CD4-positive, CD25-positive, alpha-beta regulatory T cell (primary cell): ENCODE measurements at places on chromosomes 2 and 18. TPM values are rescaled to one million over a fixed set of nuclear protein-coding genes. Genes with fewer than 3 reads are reported as not detected.

ATP8B1 gene
- total RNA-seq = not detected

LPIN1 gene
- 94.9 TPM for total RNA-seq

APCDD1 gene
- total RNA-seq = not detected

NDC80 gene
- total RNA-seq = 20.3 TPM

HOXD3 gene
- total RNA-seq = not detected

YIPF4 gene
- 29.2 TPM for total RNA-seq

ADGRF3 gene
- 1.8 TPM for total RNA-seq

NEU4 gene
- total RNA-seq = 3.8 TPM

FEV gene
- total RNA-seq = not detected

NOSTRIN gene
- total RNA-seq = not detected

ADD2 gene
- total RNA-seq = 0.67 TPM

ABHD1 gene
- 0.89 TPM for total RNA-seq

CPO gene
- not detected for total RNA-seq

ZC3H6 gene
- 18.7 TPM for total RNA-seq

KCNG2 gene
- total RNA-seq = not detected

DNA sequence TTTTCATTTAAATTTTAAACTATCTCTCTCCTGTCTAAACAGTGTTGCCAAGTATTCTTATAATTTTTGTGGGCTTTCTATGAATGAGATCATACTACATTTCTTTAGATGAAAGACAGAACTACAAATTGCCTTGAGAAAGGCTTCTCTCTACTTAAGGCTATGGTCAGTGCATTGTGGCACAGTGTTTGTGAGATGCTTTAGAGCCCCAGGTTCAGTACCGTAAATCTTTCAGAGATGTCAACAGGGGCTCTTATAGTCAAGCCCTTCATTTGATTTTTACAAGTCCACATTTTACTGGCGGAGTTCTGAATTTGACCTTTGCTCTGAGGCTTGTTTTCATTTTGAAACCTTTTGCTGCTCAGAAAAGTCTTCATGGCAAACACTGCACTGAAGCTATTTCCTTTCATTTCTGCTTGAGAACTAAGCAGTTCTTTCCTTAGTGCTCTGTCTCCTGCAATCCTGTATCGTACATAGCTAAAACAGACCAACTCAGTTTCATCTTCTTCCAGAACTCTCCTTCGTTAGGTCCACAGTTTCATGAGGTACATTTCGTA lies 175.2 kb downstream of the NYAP2 start:
- no peak for DNase-seq

DNA sequence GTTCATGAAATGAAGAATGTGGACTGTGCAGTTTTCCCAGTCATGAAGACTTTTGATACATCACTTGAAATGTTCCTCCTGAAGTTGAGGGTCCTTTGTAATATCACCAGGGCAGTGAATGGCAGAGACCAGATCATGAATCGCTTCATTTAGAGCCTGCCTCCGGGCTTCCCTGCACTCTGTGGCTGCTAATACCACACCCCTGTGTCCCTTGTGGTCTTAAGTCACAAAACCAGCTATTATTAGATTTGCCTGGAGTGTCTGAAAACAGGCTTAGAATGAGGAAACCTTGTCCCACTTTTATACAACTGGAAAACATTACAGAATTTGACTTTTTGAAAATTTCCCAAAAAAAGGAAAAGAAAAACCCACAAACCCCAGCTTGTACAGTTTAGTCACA lies 147.9 kb downstream of the MGAT5 start:
- no peak for DNase-seq

- DNase-seq = no peak
Observed at GRCh38 chr2:130911996-130912395, 75.3 kb downstream of the ARHGEF4 start.

- no peak for DNase-seq
Observed at GRCh38 chr18:60027397-60027796, 127.6 kb downstream of the PMAIP1 start.

DNA sequence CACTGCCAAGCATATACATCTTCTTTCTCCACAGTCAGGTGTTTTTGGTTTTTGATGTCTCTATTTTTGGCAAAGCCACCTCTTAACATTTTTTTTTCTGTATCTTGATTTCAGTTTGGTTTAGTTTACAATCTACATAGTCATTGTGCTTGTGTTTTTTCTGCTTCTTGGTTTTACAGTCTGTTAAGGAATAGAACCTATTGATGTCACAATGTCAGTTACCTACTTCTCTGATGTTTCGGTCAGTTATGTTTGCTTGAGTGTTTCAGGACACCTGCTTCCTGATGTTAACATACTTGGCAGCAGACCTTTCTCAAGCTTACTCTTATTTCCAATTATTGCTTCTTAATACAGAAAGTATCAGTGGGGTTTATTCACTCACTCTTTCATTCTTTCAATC lies 253.3 kb downstream of the SPAG16 start:
- no peak for DNase-seq

GRCh38 chr2:240235811-240236210 lies 95.4 kb upstream of the OTOS start:
- no peak for DNase-seq

GRCh38 chr18:13544953-13545352 lies 181.4 kb downstream of the FAM210A start:
- DNase-seq = no peak

DNA sequence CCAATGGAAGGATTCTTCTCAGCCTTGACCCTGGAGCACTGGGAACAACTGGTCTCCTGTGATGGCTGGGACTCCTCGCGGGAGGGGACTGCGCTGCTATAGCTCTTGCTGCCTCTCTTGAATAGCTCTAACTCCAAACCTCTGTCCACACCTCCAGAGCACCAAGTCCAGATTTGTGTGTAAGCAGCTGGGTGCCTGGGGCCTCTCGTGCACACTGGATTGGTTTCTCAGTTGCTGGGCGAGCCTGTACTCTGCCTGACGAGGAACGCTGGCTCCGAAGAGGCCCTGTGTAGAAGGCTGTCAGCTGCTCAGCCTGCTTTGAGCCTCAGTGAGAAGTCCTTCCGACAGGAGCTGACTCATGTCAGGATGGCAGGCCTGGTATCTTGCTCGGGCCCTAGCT lies 28.8 kb downstream of the LIPG start:
- DNase-seq = no peak

- DNase-seq = no peak
Observed at GRCh38 chr2:190490502-190490901, 44.0 kb downstream of the NEMP2 start.

- no peak for DNase-seq
Observed at GRCh38 chr2:11563784-11564666, 30.2 kb downstream of the GREB1 start.

- no peak for DNase-seq
Observed at GRCh38 chr2:102967451-102967850, 205.6 kb downstream of the TMEM182 start.

DNA sequence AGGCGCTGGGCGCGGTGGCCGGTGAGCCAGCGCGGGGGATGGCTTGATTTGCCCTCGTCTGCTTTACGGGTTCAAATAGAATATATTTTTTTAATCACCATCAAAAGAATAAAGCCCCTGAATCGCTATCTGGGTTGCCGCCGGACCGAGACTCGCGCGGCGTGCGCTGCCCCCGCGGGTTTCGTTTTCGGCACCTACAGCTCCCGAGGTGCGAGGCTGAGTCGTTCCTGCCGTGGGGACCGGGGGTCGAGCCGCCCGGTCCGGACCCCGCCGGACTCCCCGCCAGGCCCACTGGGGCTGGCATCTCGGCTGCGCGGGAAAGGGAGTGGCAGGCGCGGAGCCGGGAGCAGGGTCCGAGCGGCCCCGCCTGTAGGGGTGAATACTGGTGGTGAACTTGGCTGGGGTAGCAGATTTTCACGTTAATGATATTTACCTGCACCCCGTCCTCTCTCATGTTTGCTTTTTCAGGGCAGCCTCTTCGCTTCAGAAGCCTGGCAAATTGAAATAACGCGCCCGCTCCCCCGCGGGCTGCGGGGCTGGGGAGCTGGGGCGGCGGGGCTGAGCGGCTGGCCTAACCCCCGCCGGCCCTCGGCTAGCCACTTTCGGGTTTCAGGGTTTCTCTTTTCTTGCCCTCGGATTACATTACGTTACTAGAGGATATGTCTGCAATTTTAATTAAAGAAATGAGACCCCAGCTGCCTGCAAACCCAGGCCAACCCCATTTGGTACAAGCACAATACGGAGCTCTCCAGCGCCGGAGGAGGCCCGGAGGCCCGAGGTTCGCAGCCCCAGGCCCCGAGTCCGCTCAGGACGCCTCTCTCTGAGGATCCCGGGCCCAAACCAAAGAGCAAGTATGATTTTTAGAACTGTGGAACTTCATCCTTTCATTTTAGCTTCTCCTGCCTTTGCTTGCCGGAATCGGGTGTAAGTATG lies 1.7 kb upstream of the CELF4 start:
- no peak for DNase-seq

DNA sequence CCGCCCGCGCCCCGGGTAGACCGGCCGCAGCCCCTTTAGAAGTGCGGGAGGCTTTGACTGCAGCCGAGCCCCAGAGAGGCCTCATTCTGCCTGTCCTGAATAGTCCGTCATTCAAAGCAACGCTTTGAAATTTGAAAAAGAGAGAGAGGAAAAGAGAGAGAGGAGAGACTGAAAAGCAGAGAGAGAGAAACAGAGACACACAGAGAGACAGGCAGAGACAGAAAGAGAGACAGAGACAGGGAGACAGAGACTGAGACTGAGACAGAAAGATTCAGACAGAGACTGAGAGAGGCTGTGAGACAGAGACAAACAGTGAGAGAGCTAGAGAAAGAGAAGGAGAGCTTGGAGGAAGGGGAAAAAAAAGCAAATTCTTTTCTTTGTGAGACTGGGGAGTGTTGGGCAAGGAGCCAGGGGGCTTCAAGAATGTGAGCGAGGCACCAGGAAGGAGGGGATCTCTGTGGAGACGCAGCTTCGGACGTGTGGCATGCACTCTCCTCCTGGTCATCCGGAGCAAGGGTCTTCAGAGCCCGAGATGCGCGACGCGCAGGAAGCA lies 73.1 kb downstream of the MYCN start:
- no peak for DNase-seq

DNA sequence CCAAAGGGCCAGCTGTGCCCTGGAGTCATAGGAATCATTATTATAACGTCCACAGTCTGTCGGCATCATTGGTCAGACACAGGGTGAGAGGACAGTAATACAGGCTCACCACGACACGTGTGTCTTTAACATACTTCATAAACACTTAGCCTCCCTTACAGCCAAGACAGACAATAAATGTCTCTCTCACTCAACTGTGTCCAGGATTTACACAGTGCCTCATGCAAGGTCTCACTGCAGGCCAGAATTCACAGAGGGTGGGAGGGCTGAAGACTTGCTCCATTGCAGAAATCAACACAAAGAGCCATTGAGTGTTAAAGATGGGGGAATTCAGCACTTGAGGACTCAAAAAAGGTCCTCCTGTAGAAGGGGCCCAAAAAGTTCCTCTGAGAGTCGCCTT lies 210.5 kb downstream of the BCL2 start:
- no peak for DNase-seq

DNA sequence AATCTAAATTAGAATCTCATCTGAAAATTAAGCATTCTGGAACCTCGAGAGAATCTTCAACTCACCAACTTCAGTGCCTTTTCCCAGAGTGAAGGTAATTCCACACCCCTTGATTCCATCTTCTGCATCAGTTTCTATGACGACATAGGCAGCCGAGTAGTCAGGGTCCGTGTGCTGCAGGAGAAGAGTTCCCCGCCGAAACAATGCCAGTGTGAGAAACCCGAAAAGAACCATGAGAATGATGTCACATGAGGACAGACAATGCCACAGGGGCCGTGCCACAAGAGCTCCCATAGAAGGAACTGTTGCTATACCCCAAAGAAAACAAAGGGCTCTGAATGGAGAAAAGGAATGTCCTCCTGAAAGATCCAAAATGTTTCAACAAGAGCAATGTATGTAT lies 6.0 kb downstream of the ENOSF1 start:
- no peak for DNase-seq

GRCh38 chr18:63284827-63285733 lies 34.5 kb downstream of the BCL2 start:
- no peak for DNase-seq

DNA sequence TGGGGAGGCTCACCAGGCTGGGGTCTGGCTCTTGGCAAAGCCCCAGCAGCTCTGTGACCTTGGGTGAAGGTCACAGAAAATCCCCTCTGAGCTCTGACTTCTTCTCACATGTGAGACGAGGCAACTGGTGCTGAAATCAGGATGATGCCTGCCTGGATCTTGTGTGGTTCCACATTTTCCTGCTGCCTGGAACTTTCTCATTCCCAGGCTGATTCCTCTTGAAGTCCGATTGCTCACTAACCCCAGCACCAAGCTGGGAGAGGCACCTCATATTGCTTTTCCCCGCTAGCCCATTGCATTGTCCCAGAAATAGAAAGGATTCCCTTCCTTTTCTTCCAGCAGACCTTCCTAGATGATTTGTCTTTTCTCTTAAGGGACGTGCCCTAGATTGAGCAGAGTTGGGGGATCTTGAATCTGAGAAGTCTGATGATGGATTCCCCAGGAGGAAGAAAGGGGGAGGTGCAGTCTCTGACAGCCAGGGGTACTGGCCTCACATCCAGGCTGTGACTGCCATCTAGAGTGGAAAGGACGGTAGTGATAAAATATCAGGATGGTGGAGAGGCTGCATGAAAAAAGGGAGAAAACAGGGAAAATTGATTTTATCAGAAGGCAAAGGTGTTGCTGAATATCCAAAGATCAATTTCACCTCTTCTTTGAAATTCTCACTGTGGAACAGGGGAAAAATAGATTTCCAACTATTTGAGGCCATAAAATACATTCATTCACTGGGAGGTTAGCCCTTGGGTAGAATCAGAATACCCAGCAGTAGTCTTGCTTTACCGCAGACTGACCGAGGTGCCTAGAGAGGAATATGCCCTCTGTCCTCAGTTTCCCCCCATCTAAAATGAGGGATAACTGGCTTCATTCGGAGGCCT lies 96.3 kb downstream of the FAM210A start:
- DNase-seq = no peak

GRCh38 chr2:140185076-140185475 lies 1404.9 kb upstream of the NXPH2 start:
- DNase-seq = no peak

DNA sequence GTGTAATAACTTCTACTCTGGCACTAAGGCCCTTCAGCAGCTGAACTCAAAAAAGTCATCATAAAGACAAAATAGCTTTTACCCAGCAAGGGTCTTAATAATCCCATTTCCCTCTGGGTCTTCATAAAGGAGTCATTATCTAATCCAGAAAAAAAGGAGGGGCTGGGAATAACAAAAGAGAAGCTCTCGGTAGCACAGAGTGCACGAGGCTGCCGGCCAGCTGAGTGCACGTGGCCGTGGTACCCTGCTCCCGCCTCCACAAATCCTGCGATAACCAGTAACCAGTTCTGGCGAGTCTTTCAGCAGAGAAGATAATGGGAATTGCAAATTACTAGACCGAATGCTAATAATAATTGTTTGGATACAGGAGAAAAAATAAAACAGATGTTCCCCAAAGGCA lies 7.5 kb downstream of the NRP2 start:
- DNase-seq = no peak

DNA sequence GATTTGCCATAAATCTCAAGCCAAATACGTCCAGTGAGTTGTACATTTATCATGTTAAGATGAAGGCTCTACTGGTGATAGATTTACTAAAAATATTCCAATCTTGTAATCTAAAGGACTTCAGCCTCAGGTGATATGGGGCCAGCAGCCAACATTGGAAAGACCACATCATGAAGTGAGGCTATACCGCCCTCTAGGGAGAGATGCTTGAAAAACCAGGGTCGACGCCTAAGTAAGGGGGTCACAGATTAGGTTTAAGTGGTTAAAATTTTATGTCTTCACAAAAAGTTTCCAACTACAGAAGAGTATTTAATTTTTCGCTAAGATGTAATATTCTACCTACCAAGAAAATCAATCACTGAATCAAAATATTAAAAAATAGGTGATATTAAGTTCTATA lies 33.3 kb downstream of the DOCK10 start:
- DNase-seq = no peak
